ENCODE measurements at places on chromosomes 3 and 15.

DNA sequence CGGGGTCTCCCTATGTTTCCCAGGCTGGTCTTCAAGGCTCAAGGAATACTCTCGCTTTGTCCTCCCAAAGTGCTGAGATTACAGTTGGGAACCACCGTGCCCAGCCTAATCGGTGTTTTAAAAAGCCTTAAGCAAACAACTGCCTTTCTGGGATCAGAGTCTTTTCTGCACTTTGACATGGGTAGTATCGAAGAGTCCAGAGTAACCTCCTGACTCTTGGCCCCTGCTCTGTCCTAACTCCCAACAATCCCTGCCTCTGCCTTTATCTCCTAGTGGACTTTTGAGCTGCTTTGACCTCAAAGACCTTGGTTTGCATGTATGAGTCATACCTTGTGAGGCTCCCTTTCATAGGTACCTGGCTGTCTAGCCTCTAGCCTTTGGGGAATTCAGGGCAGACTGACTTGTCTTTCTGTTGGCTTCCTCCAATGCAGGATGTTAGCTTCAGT lies 21.0 kb upstream of the HACD2 start:
- DNase-seq: no peak

DNA sequence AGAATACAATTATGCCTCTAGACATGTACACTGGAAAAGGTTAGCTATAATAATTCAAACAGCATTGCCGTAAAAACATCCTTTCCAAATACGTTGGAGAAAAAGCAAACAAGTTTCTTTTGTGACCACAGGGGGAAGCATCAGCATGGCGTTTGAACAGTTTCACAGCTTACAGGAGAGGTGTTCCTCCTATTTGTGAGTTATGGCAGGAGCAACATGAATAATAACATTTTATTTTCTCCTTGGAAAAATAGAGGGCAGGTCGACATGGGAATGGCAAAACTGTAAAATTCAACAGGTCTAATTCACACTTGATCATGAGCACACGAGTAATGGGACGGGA lies 39.7 kb upstream of the GADL1 start:
- DNase-seq: no peak

DNA sequence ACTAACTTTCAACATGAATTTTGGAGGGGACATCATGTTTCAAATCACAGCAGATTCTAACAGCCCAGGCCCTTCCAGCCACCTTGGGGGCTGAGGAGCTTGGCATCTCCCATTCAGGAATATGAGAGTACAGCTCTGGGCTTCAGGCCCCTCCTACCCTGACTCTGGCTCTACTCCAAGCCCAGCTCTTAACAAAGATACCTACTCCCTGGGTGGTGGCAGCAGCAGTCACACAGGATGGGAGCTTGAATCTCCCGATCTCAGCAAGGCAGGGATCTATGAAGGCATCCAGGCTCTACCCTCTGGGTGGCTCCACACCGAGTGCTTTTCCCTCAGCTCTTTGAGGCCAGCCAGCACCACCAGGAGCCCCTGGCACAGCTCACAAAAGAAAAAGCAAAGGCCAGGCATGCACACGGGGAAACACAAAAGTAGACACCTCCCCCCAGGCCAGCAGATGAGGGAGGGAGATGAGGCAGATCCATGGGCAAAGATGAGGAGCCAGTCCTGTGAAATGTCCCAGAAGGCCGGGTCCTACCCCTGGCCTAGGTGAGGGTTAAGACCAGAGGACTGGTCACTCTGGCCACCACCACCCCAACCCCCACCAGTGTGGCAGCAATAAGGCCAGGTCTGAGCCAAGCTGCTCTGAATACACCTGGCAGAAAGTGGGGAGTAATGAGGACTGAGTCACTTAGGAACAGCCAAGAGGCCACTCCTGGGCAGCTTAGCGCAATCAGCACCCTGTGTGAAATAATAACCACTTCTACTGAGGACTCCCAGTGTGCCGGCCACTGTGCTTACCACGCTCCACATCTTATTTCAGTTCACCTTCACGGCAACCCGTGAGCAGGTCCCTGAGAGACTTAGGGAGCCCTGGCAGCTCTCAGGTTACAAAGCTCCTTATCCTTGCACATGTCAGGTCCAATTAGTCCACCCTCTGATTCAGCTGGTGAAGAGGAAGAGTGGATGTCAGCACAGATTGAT lies 24.3 kb downstream of the PLA2G4F start:
- no peak for DNase-seq

DNA sequence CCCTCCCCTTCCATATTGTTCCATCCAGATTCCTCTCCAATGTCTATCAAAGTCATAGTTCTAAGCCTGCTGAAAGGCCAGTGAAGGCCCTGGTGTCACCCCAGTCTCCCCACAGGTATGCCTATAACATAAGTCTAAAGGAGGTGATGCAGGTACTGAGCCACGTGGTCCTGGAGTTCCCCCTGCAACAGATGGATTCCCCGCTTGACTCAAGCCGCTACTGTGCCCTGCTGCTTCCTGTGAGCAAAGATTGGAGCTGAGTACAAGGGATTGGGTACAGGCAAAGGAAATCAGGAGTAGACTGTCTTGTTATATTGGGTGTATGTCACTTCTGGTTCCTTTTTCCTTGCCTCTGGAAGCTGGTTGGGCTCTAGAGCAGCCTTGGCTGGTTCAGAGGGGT lies 8.2 kb downstream of the EIF2B5 start:
- no peak for DNase-seq

DNA sequence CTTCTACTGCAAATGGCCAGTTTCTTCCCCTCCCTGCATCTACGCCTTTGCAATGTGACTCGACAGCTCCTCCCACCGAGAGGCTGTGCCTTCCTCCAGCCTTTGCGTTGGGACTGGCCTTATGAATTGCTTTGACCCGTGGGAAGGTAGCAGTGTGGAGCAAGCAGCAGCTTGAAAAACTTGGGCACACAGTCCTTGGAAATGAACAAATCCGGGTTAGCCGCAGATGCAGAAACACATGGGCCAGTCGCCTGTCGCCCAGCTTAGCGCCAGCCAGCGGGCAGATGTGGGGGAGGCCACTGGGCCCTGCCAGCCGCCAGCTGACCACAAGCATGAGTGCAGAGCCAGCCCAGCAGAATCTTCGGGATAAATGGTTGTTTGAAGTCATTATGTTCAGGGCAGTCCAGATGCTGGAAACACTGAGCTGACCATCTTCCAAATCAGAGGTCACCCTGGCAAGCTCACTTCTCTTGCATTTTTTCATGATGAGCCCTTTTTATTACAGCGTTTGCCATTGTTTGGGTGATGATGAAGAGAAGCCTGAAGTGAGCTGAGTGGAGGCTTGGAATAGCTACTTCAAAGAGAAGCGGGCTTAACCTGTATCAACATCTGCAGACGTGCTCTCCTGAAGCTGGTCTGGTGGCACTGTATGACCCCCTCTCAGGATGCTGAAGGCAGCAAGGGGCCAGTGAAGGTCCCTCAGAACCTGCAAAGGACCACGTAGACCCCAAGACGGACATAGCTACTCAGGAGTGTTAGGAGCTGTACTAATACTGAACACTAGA lies 9.8 kb downstream of the SELENOS start:
- DNase-seq: no peak

GRCh38 chr15:85973584-85974347 lies 105.9 kb upstream of the AGBL1 start:
- DNase-seq: no peak

DNA sequence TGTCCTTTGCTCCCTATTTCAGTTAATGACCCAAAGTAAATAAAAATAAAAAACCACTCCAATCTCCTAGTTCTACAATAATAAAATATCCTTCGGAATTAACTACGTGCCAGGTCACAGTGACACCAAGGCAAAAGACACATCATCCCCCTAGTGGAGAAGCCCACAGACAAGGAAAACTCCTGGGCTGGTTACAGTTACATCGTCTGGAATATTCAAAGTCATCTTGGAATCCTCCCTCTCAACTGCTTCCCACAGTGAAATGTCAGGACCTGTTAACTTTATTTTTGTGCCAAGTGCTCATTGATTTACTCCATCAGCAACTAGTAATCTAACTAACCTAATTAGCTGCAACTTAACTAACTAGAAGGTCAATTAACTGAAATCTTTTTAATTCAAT lies 349.3 kb downstream of the MAGI1 start:
- DNase-seq: no peak

DNA sequence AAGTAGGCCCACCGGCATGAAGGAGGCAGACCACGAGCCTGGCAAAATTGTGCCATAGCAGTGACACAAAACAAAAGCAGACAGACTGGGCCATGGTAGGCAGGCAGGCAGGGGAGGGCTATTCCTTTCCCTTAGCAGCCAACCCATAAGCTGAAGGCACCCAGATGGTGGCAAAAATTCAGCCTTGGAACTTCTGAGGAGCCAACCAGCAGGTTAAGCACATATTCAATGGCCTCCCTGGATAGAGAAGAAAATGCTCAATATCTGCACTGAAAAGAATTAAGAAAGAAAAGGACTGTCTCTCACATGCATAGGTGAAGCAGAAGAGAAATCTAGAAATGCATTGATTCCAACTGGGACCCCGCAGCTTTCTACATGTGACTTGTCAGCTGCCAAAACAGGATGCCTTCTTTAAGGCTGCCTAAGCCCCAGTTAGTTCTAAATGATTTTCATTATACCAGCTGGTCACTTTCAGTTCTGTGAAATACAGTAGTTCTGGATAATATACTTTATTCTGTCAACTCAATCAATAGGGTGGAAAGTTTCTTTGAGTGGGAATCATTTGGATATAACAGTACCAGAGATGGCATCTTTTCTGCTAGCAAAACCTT lies 2.7 kb downstream of the PRICKLE2 start:
- no peak for DNase-seq

DNA sequence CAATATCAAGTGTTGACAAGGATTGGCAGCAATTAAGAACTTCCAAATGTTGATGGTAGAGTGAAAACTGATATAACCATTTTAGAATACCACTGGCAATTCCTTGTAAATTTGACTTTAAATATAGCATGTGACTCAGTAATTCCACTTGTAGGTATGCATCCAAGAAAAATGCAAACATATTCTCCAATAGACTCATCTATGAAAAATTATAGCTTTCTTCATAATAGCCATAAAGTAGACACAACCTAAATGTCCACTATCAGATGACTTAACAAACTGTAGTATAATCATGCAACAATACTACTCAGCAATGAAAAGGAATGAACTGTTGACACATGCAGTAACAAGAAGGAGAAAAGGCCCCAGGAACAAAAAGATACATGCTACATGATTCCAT lies 988.1 kb downstream of the FHIT start:
- DNase-seq: no peak

DNA sequence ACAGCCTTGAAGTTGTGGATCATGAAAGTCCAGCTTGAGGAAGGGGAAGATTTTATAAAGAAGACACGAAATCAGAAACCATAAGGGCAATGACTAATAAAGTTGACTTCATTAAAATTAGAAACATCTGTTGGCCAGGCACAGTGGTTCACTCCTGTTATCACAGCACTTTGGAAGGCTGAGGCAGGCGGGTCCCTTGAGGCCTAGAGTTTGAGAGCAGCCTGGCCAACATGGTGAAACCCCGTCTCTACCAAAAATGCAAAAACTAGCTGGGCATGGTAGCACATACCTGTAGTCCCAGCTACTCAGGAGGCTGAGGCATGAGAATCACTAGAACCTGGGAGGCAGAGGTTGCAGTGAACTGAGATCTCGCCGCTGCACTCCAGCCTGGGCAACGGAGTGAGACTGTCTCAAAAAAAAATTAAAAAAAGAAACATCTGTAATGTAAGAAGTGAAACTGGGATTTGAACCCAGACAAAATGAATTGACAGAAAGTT lies 7.9 kb upstream of the UBXN7 start:
- no peak for DNase-seq

GRCh38 chr15:41334293-41335120 lies 1.8 kb downstream of the NUSAP1 start:
- no peak for DNase-seq

GRCh38 chr3:37934631-37935289 lies 55.8 kb upstream of the VILL start:
- DNase-seq: no peak

GRCh38 chr3:128293930-128294329 lies 140.6 kb downstream of the EEFSEC start:
- no peak for DNase-seq

DNA sequence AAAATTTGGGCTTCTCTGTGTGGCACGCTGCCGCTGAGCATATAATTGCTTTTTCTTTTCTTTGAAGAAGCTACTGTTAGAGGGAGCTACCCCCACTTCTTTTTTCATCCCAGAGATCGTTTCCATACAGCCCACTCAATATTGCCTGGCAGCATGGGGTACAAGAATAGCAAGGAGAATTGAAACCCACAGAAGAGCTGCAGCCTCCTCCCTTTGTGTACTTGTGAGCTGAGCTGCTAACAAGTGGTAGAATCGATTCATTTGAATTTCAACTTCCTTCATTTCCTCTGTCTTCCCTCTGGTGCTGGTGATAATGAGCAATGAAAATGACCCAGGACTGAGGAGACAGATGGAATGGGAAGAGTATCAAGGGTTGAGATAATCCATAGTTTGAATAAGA lies 64.9 kb downstream of the LRRC3B start:
- no peak for DNase-seq

DNA sequence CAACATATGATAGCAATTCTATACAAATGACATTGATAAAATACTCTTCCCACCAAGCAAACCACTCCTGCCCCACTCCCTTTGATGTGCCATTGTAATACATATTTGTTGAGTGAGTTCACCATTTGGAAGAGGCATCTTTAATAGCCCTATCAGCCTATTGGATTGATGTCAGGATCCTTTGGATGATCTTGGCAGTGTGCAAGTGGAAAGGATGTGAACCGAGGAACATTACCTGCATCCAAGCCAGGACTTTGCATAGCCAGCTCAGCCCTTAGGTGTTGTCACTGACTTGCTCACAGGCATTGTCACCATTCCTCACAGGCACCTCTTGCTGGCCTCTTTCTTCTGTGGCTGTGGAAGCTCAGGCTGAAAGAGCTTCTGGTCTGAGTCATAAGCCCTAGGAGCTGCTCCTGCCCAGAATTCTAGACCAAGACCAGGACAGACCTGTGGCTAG lies 16.5 kb upstream of the TIMP4 start:
- DNase-seq: no peak

GRCh38 chr15:27064080-27064479 lies 93.1 kb downstream of the GABRG3 start:
- DNase-seq: no peak

- DNase-seq: no peak
These were observed 1029.1 kb upstream of the GBE1 start for GRCh38 chr3:82790307-82791097.

DNA sequence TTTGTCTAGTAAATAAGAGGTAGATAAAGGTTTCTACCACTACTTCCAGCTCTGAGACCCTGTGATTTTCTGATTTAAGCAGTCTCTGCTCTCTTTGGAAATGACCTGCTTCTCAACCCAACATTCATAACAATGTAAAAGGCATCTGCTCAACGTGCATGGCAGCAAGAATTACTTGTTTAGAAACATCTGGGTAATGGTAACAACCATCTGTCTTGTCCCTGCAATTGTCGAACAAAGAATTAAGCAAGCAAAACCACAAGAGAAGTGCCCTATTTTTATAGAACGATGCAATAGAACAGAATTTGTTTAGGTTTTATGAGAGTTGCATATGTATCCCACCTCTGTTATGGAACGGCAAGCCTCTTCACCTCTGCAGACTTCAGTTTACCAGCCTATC lies 7.1 kb upstream of the FSIP1 start:
- no peak for DNase-seq
